ENCODE measurements at places on chromosomes 7 and 10.

DNA sequence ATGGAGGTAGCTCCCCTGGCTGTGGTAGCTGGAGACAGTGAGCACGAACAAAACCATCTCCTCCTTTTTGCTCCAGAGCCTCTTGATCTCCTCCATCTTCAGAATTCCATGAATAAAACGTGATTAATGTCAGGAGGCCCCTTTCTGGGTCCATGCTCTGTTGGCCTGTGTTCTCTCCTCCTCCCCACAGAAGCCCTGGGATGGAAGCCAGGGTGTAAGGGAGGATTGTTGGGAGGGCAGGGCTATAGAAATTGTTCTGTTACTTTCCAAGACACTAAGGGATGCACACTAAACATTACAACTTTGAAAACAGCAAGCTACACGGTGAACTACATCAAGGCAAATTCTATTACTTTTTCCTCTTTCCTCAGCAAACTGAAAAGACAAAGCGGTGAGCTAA is 96.3 kb downstream of the RNF216 start:
- no peak for DNase-seq

- DNase-seq, result peak; percentile 48
These were observed 75.7 kb downstream of the IGF2BP3 start for GRCh38 chr7:23394488-23395171.

DNA sequence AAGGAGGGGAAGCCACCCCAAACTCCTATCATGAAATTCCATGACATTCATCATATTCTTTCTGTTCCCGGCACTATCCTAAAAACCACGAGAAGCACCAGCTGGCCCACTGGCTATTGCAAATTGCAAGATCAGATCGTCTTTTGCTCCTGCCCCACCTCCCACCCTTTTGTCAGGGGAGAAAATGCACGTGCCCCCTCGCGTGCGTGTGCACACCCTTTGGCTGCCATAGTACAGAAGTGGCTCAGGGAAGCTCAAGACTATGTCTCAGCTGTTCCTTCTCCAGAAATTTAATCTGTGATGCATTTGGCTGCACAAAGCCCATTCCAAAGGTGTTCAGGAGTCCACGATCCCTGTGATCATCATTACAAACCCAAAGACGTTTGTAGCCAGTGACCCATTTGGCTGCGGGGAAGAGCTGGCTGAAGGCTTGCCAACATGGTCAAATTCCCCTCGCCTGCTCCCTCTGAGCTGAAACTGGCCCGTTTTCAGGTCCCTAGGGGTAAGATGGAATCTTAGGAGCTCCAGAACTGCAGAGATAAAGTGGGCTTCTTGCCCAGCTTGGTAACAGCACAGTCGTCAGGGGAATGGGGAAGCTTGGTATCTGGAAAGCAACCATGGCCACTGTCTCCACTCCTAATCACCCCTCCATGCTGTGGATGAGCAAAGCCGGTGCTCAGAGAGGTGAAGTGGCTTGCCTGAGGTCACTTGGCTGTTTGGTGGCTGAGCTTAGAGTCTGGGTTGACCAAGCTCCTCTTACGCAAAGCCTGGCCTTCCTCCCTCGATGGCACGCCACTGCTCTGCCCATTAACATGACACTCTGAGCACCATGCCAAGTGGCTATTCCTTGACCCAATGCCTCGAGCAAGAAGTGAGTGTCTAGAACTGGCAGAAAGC is 155.4 kb downstream of the NEURL1 start:
- DNase-seq, result peak; percentile 55

GRCh38 chr7:42231043-42231787 is 5.8 kb downstream of the GLI3 start:
- DNase-seq, result no peak

GRCh38 chr7:155773531-155773930 is 38.7 kb downstream of the SHH start:
- DNase-seq, result no peak

DNA sequence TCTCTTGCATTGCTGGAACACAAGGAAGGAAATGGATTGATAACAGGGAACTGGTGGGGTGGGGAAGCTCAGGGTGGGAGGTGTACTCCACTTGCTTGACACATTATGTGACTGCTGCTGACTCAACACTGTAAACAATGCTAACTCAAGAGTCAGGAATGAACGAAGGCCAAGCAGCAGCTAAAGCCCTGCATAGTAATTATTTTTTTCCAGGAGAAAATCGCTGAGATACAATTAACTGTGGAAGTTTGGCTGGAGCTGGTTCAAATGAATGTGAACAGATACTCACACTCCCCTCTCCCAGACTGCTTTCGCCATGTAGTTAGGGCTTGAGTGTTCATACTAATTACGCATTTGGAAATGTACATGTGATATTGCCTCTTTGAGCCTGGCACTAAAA is 170.9 kb upstream of the AOAH start:
- no peak for DNase-seq

- peak; percentile 1 for DNase-seq
These were observed 49.5 kb upstream of the HDAC9 start for GRCh38 chr7:18445916-18446520.

GRCh38 chr10:118570591-118570990 is 24.9 kb downstream of the PRLHR start:
- no peak for DNase-seq

DNA sequence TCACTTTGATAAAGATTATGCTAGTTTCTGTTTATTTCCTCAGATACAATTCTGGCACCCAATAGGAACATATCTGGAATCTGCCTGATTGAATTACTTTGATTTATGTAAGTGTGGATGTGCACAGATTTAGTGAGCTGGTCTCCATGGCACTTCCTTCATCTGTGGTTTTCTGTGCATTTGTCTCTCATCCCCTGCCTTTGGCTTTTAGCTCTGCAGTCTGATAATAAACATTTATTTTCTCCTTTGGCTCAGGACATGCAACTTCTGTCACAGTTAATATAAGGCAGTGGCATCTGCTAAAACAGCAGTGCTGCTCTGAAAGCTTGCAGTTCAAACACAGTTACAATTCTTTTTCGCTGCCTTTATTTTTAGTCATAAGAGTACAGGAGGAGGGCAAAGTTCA is 273.7 kb upstream of the CHRM2 start:
- DNase-seq, result peak; percentile 39

- DNase-seq, result no peak
These were observed 234.2 kb upstream of the LRRN3 start for GRCh38 chr7:110856704-110857103.

DNA sequence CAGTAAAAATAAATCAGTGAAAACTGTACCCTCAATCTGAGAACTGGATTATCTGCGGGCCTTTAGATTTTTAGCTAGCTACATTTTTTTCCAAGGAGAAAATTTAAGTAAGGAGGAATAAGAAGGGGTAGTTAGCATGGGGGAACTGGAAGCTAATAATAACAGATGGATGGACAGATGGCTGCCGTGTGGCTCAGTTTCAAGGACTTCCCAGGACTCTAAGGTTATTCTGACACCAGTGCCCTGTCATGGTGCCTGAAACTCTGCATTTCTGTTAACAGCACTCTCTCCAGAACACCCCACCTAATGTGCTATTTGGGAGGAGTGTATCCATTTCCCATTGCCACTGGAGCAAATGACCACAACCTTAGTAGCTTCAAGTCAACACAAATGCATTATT is 75.7 kb upstream of the PDE1C start:
- no peak for DNase-seq

- no peak for DNase-seq
These were observed 37.1 kb downstream of the GNG11 start for GRCh38 chr7:93958651-93959050.

GRCh38 chr10:44628921-44629320 is 244.0 kb upstream of the CXCL12 start:
- DNase-seq, result peak; percentile 95

DNA sequence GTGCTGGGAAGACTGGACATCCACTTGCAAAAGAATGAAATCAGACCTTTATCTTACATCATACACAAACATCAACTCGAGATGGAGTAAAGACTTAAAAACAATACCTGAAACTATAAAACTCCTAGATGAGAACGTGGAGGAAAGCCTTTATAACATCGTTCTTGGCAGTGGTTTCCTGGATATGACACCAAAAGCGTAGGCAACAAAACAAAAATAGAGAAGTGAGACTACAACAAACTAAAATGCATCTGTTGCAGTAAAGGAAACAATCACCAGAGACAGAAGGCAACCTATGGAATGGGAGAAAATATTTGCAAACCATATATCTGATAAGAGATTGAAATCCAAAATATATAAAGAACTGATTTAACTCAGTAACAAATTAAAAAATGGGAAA is 33.3 kb downstream of the CC2D2B start:
- DNase-seq, result no peak

Data from adipocyte (in vitro differentiated cells).